ENCODE measurements at places on chromosomes 16 and 17.

DNA sequence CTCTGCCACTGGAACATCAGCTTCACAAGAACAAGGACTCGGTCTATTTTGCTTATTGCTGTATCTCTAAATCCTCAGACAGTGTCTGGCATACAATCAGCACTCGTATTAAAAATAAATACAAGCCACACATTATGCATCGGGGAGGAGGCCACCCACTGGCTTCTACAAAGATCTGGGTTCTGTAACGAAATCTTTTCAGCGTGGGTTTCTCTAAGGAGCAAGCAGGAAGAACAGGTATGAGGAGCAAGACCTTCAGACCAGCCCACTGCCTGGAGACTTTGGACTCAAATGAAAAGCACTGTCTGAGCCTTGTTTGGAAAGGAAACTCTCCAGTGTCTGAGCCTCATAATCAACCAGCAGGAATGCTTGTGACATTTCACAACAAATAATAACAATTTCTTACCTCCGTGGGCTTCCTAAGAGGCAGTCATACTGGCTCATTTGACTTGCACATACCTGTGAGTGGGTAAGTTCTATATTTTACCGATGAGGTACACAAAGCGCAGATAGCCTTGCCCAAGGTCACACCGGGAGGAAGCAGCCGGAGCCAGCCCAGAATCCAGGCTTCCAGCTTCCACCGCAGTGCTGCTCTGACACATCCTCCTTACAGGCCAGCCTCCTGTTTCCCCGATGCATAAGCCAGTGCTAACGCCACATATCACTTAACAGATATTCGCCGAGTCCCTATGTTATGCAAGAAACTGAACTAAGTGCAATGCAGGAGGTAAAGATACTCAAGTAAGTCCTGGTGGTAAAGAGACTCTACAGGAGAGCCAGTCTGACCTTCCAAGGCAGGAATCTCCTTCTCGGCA lies 118.6 kb upstream of the TNRC6C start:
- no peak for DNase-seq

DNA sequence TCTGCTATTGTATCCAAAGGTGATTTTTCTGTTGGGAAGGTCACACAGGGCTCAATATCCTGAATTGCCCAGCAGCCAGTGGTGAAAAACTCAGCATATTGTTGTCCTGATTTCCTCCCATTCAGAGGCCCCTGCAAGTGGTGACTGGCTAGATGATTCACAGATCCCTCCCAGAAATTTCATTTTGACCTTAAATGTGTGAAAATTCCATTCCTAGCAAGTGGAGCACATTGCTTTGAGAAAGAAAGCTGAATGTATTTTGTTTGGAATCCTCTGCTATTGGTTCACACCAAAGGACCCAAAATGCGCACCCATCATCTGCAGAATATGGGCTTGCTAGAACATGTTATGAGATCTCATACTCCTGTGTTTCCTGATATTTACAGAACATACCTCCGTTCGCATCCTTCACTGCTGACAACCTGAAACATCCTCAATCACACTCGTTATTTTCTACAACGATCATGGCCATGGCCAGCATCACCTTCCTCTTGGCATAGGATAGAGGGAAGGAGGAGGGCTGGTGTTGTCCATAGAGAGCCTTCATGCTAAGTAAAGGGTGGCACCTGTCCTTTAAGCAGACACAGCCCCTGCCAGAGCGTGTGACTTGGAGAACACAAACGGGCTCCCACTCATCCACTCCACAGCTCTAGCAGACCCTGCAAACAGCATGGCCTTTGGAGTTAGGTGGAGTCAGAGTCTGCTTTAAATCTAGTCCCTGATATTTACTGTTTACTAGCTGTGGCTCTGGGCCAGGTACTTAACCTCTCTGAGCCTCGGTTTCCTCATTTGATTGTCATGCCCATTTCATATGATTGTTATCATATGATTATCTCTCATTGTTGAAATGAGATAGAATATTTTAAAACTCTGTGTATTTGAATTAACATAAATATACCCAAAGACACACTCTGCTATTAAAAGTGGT lies 30.4 kb upstream of the NFAT5 start:
- DNase-seq, result no peak

DNA sequence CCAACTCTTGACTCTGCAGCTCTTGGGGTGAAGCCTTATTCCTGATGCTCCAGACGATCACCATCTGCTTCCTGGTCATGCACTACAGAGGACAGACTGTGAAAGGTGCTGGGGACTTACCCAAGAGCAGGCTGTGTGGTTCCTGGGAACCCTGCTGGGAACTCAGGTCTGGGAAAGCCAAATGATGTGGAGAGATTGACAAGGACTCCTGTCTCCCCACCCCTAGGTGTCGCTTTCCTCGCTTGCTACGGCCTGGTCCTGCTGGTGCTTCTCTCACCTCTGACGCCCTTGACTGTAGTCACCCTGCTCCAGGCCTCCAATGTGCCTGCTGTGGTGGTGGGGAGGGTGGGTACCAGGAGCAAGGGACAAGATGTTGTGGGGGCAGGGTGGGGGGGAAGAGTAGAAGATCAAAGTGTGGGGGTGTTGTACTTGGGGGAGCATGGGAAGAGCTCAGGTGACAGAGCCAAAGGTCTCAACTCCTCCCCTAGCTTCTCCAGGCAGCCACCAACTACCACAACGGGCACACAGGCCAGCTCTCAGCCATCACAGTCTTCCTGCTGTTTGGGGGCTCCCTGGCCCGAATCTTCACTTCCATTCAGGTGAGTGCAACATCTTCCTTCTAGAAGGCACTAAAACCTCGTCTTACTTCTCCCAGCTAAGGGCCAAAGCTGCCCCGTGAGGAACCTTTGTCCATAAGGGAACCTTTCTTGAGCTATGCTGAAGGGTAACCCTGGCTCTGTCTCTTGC lies 3.0 kb downstream of the SOX15 start:
- no peak for DNase-seq

DNA sequence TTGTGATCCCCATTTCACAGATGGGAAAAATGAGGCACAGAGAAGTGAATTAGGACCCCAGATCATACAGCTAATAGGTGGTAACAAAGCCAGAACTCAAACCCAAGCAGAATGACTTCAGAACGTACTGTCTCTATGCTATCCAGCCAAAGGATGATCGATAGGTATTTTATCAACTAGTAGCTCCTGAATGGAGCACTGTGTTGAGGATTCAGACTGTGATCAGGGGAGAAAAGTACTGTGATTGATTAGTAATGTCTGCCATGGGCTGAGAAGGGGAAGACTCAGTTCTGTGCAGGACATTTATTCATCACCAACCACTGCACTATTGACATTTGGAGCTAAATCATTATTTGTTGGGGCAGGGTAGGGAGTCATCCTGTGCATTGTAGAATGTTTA lies 38.7 kb downstream of the CACNG4 start:
- DNase-seq, result no peak

- peak; percentile 27 for DNase-seq
These were observed 696 bp upstream of the PSMC5 start for GRCh38 chr17:63826468-63827001.

DNA sequence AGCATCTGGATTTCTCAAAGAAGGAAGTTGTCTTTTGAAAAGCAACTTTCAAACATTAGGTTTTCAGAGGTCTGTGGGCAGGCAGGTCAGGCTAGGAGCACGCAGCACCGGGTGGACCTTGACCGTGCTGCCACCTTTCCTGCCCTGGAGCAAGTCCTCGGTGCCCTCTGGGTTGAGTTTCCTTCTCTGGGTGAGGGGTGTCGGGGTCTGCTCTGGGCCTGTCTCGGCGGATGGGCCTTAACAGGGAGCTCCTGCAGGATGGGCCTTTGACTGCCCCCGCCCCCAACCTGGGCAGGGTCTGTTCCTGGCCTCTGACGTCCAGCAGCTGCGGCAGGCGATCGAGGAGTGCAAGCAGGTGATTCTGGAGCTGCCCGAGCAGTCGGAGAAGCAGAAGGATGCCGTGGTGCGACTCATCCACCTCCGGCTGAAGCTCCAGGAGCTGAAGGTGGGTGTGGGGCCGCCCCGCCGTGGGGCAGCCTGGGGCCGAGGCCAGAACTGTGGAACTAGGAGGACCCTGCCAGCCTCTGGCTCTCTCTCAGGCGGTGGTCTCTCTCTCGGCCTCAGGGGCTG lies 8.7 kb downstream of the DEF8 start:
- DNase-seq, result no peak

DNA sequence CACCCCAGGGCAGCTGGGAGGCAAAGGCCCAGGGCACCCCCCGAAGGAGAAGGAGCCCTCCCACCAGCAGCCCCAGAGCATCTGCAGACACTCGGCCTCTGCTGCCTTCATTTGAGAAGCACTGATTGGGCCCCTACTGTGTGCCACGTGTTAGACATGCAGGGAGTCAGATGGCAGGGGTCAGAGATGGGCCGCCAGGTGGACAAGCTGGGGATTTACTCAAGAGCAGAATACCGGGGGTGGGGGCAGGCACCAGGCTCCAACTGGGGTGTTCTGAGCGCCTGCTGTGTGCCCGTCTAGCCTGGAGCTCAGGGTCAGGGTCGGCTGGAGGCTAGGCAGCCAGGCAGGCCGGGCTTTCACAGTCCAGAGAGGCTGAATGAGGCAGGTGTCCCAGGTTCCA lies 18.7 kb downstream of the TPSG1 start:
- no peak for DNase-seq

DNA sequence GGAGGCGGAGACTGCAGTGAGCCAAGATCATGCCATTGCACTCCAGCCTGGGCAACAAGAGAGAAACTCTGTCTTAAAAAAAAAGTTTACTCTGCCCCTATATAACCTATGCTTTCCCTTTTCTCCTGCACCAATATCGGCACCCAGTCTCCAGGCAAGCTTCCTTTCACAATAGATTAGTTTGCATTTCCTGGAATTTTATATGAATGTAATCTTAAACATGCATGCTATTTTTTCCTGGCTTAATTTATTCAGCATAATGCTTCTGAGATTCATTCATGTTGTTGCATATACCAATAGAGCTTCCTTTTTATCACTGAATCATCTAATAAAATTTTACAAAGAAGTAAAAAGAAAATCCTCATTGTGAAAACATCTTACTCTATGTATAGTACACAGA lies 59.4 kb downstream of the USP32 start:
- DNase-seq, result no peak

- DNase-seq, result no peak
These were observed 101.3 kb downstream of the HAPSTR1 start for GRCh38 chr16:9192746-9193145.

DNA sequence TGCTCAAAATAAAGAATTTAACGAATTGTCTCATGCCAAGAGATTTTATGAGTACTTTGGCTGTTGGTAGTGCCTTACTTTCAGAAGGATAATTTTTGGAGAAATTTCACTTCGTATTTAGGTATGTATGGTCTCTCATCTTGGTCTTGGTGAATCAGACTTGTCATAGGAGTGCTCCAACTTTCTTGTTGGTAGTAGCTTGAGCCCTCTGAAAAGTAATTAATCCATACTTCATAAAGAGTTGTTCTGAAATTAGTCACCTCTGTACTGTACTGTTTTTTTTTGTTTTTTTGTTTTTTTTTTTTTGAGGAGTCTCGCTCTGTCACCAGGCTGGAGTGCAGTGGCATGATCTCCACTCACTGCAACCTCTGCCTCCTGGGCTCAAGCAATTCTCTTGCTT lies 11.6 kb downstream of the ZNRF1 start:
- no peak for DNase-seq

- no peak for DNase-seq
These were observed 100.9 kb downstream of the AMFR start for GRCh38 chr16:56324406-56324805.

- peak; percentile 85 for DNase-seq
These were observed 10.5 kb downstream of the DOK4 start for GRCh38 chr16:57475711-57476339.

DNA sequence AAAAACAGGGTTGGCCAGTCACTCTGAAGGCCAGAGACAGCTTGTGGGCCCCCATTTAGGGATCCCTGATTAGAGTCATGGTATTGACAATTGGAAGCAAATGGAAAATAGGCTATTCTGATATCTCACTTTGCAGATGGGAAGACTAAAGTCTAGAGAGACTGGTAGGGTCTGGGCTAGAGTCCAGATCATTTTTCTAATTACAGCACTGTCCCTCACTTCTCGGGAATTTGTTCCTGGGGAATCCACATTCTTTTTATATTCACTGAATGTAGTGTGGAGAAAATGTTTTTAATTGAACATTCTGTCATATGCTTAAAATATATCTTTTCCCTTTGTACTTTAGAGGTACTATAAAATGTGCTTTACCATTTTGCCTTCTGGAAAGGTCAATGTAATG lies 1.1 kb downstream of the KATNIP start:
- DNase-seq, result no peak

DNA sequence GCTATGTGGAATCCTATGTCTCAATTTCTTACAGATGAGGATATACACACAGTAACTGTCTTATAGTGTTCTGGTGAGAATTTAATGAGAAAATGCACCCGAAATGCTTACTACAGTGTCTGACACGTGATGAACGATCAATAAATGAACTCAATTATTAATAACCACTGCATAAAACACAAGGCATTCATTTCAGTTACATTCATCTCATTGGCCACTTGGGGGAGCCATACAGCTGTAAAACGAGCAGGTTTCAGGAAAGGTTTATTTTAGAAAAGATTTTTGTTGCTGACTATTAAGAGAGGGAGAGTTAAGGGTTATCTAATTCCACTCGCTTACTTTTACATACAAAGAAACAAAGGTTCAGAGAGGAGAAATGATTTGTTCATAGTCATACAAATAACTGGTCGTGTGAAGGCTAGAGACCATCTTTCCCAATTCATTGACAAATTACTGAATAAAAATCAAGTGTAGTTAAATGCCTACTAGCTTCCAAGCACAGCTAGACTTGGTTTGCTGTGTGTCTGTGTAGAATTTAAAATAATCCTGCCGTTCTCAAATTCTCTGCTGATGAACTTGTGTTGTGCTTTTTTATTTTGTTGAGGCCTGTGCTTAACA lies 160.1 kb downstream of the MAP2K4 start:
- peak; percentile 47 for DNase-seq

- no peak for DNase-seq
These were observed 31.4 kb downstream of the MYO15A start for GRCh38 chr17:18139949-18140348.

DNA sequence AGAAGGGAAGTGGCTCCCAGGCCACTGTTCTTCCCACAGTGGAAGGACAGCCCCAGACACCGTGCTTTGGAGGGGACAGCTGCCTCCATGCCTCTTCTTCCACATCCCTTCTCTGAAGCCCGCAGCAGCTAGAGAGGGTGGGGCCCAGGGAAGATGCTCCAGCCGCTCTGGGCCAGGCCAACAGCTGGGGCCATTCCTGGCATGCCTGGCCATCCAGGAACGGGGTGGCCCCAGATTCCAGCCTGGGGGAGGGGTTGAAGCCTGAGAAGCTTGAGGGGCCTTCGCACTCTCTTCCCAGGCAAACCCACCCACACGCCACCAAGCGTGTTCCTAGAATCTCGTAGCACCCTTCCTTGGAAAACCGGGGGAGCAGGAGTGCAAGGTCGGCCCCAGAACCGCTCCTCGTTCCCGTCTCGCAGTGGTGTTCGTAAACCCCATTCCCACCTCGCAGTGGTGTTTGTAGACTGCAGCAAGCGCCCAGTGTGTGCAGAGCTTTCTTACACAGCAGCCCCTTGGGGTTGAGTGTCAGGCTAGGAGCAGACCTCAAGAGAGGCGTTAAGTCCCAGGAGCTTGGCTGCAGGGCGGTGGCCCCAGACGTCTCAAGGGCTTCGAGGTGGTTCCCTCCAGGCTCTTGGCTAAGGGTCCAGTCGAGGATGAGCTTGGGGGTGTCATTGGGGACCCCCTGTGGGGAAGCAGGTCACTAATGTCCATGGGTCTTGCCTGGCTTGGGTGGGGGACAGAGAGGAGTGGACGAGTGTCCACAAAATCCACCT lies 2.7 kb downstream of the CDH15 start:
- no peak for DNase-seq

- no peak for DNase-seq
These were observed 279.8 kb upstream of the SALL1 start for GRCh38 chr16:51430716-51431369.

GRCh38 chr16:83586461-83587200 lies 221.1 kb upstream of the HSBP1 start:
- no peak for DNase-seq

Data from nephron progenitor cell (in vitro differentiated cells).